ENCODE measurements at places on chromosomes 11 and 22. TPM values are rescaled to one million over a fixed set of nuclear protein-coding genes. Genes with fewer than 3 reads are reported as not detected.

The MTNR1B gene
- total RNA-seq = not detected

The DGAT2 gene
- 4.1 TPM for total RNA-seq

The SLC1A2 gene
- total RNA-seq = 161 TPM

The EMID1 gene
- total RNA-seq = 33.8 TPM

The TTC38 gene
- 6.5 TPM for total RNA-seq

The DLG2 gene
- total RNA-seq = 174 TPM

The MIAT gene
- 110 TPM for total RNA-seq

The OR9G4 gene
- not detected for total RNA-seq

The FGF4 gene
- total RNA-seq = not detected

The FIBP gene
- total RNA-seq = 154 TPM

The OVOL1 gene
- under 0.01 TPM for total RNA-seq

The GUCY1A2 gene
- 108 TPM for total RNA-seq

The TRIM6 gene
- 0.41 TPM for total RNA-seq

The OR4D5 gene
- under 0.01 TPM for total RNA-seq

The IL17REL gene
- total RNA-seq = under 0.01 TPM

The SLC22A8 gene
- total RNA-seq = 1.2 TPM

The APOL6 gene
- 0.82 TPM for total RNA-seq

The ALX4 gene
- 1.2 TPM for total RNA-seq

The OSM gene
- total RNA-seq = 0.41 TPM

The HTR3A gene
- total RNA-seq = 1.2 TPM
